ENCODE measurements at places on chromosomes 7 and 10.

DNA sequence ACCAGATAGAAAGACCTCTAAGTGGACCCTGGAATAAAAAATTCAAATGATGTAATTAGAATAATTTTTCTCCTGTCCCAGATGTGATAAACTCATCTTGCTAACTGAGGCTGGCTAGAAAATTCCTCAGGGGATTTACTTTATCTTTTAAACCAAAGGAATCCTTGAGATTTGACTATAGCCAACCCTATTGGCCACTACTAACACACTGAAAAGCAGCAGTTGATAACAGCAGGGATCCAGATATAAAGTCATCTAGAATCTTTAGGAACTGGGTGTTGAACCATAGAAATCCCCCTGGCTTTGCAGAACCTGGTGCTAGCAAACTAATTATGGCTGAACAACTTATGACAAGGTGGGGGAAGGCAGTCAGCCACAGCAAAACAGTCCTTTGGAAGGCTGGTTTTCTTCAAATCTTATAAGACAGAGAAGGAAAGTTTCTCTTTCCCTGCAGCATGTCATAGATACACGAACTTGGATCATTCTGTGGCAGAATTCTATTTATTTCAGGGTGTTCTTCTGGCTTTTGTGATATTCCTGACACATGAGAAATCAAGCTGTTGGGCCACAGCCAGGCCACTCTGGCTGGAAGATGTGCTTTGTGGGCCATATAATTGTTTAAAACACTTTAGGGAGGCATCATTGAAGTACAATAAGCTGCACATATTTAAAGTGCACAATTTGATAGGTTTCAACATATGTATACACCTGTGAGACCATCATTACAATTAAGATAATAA is 643.6 kb downstream of the SORCS3 start:
- no peak for DNase-seq

DNA sequence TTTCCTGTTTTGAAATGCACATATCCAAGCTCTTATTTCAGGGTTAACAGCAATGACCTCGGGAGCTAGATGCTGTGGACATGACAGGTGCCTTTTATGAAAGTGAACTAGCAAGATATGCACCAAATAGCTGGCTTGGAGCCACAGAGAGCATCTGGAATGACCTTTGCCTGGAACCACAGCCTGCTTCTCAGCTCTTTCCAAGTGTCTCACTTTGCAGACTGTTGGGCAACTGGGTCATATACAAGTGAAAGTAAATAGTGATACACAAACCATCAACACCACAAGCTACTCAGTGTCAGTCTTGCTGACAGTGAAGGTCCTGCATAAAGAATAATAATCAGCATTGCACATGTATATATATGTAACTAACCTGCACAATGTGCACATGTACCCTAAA is 183.5 kb downstream of the RNF133 start:
- DNase-seq = peak; percentile 10

GRCh38 chr7:21923658-21924057 is 22.0 kb downstream of the CDCA7L start:
- DNase-seq = peak; percentile 54

DNA sequence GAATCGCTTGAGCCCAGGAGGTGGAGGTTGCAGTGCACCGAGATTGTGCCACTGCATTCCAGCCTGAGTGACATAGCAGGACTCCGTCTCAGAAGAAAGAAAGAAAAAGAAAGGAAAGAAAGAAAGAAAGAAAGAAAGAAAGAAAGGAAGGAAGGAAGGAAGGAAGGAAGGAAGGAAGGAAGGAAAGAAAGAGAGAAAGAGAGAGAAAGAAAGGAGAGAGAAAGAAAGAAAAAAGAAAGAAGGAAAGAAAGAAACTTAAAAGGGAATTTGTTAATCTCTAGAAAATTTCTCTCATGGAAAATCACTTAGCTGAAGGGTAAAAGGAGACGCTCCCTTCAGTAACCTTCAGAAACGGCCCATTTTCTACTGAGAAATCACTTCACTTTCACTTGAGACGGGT is 279.5 kb upstream of the KLF6 start:
- no peak for DNase-seq

GRCh38 chr10:44965104-44965503 is 5.5 kb downstream of the RASSF4 start:
- no peak for DNase-seq

GRCh38 chr7:101363734-101364374 is 1.2 kb downstream of the COL26A1 start:
- DNase-seq = no peak

DNA sequence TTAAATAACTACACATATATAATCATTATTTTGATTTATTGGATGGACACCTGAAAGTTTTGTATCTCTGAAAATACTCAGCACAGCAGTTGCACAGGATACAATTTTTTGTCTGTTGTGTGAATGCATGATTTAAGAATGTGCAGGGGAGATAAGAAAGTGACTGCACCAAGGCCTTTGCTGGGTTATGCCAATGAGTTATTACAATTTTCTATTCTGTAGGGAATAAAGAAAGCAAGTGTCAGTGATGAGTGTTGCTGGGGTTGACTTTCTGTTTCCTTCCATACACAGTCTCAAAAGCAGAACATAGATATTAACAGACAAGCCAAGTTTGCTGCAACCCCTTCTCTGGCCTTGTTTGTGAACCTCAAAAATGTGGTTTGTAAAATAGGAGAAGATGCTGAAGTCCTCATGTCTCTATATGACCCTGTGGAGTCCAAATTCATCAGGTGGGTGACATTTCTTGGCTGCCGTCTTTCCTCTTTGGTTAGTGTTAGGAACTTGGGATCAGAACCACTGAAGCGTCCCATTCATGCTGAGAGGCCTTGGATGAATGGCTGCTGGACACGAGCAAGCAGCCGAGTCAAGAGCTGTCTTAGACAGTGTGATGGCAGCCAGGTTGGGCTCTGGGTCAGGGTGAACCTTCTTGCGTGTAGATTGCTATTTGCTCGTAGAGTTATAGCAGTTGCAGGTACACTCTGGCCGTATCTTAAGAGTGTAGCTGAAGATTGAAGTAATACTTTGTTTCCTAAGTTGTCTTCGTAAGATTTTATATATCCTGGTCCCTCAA is 92.8 kb downstream of the DOCK1 start:
- DNase-seq = no peak

GRCh38 chr10:107450056-107450455 is 285.6 kb upstream of the SORCS1 start:
- no peak for DNase-seq

GRCh38 chr7:139479620-139480019 is 3.9 kb downstream of the KLRG2 start:
- DNase-seq = no peak

- DNase-seq = no peak
These were observed 239.1 kb downstream of the PHF14 start for GRCh38 chr7:11212816-11213215.

DNA sequence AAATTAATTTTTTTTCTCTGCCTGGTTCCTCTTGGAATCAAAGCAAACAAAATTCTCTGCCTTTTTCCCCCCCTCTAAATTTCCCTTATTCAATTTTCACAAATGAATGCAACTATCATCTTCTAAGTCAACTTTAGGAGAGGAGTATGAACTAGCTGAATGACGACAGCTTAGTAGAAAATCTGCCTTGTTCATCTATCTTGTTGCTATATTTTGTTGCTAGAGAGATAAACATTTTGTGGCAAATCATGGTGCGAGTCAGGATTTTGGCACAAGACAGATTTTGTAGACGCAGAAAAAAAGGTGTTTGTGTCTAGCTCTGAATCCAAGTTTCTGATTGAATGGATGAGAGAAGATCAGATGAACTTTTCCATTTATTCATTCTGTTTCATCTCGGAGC is 81.0 kb upstream of the FZD8 start:
- no peak for DNase-seq

DNA sequence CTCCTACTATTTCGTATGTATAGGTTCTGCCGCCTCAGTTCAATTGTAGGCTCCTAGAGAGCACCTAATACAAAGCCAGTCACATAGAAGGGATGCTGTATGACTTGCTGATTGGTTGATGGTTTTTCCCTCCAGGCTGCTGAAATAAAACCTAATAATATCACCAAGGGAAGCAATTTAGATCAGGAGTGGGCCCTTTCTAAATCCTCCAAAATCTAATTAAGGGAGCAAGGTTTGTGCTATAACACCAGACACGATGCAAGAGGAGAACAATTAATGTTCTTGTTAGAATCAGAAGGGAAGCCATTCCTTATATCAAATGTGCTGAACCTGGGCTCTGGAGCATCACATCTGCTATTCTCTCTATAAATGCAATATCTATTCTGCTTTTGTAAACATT is 42.0 kb upstream of the SLC13A1 start:
- peak; percentile 6 for DNase-seq

- DNase-seq = no peak
These were observed 82.0 kb upstream of the PDZD8 start for GRCh38 chr10:117457071-117457810.

DNA sequence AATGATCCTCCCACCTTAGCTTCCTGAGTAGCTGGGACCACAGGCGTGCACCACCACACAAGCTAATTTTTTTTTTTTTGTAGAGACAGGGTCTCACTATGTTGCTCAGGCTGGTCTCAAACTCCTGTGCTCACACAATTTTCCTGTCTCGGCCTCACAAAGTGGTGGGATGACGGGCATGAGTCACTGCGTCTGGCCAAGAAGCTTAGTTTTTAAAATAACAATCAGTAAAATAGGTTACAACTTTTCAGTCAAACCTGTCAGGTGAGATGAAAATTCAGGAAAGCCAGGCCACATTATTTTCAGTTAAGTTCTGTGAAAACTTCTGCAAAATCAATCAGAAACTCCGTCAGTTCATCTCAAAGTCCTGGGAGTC is 55.4 kb downstream of the FAM241B start:
- DNase-seq = no peak

DNA sequence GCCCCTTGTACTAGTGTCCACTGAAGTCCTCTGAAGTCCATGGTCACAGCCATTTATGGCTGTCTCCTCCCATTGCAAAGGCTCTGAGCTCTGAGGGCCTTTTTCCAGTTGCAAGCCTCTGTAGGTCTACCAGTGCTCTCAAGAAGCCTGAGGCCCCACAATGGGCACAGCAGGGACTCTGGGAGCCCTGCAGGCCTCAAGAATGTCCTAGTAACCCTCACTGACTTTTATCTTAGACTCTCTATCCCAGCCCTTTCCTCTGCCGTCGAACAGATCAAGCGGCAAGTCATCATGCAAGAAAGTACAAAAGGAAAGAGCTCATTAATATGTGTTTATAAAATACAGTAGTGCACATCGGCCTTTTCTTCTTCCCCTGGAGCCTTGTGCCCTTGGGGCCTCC is 23.4 kb downstream of the VWA2 start:
- no peak for DNase-seq

- no peak for DNase-seq
These were observed 228.0 kb downstream of the TWIST1 start for GRCh38 chr7:18889436-18889835.

DNA sequence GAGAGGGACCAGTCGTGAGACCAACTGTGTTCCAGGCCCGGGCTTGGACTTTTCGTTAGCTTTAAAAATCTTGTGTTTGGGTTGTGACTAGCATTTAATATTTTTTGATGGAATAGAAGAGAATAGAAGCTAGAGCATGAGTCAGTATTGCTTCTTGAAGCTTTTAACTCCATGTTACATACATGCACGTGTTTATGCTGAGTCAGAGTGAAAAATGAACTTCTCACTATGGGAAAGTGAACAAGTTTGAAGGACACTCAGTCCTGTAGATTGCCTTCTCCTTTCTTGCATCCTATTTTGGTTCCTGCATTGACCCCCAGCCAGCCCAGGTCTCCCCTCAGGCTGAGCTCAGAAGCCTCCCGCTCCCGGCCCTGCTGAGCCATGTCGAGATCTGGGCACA is 31.8 kb downstream of the GHRHR start:
- no peak for DNase-seq

DNA sequence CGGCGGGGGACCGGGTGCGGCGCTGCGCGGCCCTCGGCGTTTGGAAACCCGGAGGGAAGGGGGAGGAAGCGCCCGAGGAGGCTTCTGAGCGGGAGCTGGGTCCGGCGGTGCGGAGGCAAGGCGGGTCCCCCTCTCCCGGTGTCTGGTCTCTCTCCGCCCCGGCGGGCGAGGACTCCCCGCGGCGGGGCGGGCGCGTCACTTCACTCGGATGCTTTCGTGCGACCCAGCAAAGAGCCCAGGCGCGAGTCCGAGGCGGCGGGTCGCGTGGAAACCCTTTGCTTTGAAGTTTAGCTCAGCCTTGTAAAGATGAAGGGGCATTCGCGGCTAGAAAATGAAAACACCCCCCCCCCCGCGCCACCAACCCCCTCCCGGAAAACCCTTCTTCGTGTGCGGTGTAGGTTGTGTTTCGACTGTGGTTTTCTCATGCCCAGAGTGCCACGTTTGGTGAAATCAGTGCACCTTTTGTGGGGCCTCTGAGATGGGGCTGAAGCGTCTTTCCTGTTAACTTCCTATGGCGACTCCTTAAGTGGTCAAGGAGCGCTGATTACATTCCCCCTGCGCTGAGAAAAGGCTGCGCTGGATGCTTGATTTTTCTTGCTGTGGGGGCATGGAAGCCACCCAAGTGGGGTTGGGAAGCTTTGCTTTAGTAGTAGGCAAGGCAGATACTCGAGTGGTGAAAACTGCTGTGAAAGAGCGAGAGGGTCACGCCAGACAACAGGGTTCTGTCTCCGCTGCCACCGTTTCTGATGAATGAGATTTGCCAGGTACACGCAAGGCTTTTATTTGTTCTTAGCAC is 876 bp downstream of the GNAI1 start:
- DNase-seq = peak; percentile 27

- DNase-seq = no peak
These were observed 605 bp downstream of the SUFU start for GRCh38 chr10:102504179-102504975.

- DNase-seq = no peak
These were observed 48.1 kb downstream of the NEURL1 start for GRCh38 chr10:103541616-103542015.

DNA sequence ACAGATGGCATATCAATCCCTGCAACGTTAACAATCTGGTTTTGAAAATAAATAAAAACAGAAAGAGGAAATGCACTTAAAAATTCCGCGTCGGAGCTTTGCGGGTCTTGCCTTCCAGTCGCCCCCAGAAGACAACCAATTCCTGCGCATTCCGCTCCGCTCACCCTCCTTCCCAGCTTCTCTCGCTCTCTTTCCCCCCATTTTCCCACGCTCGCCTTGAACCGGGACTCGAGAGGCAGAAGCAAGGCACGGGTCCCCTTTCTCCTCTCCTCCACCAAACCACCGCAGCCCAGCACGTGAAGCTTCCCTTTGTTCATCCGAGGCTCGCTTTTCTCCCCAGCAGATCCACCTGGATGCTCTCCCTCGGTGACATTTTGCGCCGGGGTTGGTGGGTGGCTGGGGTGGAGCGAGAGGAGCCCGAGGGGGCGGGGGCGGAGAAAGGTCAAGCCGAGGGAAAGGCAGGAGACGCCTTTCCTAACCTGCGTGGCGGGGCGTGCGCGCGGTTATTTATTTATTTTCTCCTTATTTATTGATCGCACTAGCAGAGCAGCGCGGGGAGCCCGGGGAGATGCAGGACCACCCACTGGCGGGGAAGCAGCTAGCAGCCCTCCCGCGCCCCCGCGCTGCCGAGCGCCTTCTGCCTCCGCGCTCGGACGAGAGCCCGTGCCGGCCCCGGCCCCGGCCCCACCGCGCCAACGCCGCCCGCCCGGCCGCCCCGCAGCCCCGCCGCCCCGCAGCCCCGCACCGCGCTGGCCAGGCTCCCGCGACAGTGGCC is at the start of gene KCND2:
TSS of gene KCND2 (plus strand) at position 475 of the 775 bp plus-strand sequence.
- peak; percentile 65 for DNase-seq
